Activated CD8-positive, alpha-beta memory T cell treated with anti-CD3 and anti-CD28 coated beads for 4 hours (primary cell): ENCODE measurements at places on chromosomes 6 and 20.
A peak's percentile ranks its signal among the peaks of the same experiment; 100 is the strongest.

DNA sequence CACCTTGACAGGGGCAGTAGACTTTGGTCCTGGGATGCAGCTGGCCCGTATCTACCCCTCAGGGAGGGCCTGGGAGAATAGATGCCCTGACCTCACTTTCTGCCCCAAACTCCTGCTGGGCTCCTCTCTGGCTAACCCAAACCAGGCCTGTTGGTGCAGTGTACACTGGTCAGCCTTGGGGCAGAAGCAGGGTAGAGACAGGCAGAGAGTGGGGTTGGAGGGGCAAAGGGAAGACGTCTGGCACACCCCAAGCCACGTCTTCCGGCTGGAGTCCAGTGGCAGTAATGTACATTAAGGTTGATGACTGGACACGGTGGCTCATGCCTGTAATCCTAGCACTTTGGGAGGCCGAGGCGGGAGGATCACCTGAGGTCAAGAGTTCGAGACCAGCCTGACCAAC is 9.3 kb downstream of the DDR1 start:
- DNase-seq: no peak

DNA sequence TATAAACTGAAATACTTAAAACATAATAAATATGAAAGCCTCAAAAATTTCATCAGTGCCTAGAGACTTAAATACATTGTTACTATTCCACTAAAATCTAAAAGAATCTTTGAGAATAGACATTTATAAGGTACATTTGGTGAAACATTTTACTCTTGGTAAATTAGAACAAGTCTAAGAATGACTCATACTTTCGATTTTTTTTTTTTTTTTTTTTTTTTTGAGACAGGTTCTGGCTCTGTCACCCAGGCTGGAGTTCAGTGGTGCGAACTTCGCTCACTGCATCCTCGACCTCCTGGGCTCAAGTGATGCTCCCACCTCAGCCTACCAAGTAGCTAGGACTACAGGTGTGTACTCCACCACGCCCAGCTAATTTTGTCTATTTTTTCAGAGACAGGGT is 6.4 kb downstream of the FUCA2 start:
- DNase-seq: no peak

DNA sequence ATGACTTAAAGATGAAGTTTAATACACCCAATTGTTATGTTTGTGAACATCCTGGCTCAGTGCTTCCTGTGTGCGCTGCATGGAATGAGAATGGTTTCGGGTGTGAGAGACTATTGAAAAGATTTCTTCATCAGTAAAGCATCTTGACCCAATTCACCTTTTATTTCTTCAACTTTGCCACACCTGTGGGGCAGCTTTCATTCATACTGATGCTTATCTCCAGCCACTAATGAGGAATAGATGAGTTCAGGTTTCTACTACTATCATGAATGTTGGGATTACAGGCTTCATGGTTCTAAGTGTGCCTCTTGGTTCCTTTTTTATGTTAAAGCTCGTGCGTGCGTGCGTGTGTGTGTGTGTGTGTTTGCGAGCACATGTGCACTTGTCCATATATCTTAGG is 373.7 kb upstream of the SOX4 start:
- no peak for DNase-seq

DNA sequence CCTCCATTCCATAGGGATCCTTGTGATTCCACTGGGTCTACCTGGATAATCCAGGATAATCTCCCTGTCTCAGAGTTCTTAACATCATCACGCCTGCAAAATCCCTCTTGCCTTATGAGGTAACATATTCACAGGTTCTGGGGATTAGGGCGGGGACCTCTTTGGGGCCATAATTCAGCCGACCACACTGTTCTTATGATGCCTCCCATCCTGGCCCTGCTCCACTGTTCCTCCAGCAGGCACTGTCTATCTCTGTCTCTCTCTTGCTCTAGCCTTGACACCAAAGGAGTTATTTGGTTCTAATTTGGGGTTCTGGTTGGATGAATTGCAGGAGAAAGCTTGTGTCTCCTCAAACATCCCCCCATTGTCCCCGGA is 168.1 kb downstream of the NFATC2 start:
- no peak for DNase-seq

DNA sequence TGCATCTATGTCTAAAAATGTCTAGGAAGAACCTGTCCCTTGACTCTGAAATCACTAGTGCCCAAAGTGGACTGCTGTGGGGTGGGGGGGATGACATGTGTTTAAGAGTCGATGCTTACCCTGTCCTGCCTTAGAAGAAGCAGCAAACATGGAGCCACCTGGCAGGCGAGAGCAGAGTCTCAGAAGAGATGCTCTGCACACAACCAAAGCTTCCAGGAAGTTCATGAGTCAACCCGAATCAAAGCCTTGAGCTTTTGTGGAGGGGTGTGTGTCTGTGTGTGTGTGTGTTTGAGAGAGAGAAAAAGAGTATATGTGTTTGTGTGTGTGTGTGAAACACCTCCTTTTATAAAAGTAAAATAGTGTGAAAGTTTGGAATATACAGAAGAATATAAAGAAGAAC is 269.9 kb downstream of the ALDH8A1 start:
- no peak for DNase-seq

GRCh38 chr6:35327349-35328027 is 14.9 kb upstream of the PPARD start:
- peak; percentile 60 for DNase-seq

GRCh38 chr20:32924781-32925180 is 66.1 kb downstream of the EFCAB8 start:
- DNase-seq: no peak

GRCh38 chr20:35284992-35285805 is 627 bp upstream of the EIF6 start:
- DNase-seq: no peak

GRCh38 chr6:22668307-22668706 is 98.9 kb downstream of the HDGFL1 start:
- no peak for DNase-seq

DNA sequence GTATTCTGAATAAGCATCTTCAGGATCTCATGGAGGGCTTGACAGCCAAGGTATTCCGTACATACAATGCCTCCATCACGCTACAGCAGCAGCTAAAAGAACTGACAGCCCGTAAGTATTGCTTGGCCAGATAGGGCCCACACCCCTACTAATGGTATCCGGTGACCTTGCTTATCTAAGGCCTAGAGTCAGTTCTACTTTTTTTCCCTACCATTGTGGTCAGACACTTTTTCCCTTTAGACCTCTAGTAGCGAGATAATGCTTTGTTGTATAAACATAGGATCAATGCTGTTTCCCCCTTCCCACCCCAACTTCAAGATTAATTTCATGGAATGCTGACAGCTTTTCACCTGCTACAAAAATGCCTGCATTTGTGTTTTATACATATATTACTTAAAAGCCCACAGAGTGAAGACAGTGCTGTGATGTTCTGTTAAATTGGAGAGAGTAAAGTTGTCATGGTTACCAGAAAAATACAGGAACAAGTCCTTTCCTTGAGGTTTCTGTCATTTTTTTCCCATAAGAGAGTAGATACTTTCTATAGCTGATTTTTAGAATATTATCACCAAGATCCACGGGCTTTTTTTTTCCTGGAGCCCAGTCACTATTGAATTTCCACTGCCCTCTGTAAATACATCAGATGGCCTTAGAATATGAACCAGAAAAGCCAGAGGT is 20.9 kb upstream of the PLCG1 start:
- DNase-seq: no peak

DNA sequence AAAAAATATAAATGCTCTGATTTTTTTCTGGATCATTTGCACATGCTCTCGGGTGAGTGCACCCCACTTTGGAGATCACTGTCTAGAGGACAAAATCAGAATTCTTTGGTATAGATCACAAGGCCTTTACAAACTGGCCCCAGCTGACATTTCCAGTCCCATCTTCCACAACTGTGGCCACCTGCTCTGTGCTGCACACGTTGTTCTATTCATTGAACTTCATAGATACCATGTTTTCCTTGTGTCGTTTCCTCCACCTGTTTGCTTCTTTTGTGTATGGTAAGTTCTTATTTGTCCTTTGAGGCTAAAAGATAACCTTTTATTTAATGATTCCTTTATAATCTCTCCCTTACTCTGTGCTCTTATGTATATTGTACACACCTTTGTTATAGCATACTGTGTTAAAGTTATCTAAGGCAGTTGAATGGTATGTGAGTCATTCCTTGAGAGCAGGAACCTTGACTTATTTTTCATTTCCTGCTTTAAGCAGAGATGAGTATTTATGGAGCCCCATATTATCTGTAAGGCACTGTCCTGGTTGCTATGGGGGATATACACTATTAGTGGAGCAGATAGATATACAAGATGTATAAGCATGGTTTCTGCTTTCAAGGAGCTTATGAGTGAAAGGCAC is 12.0 kb upstream of the SLC17A5 start:
- no peak for DNase-seq

GRCh38 chr6:9086331-9086730 is 651.0 kb upstream of the SLC35B3 start:
- no peak for DNase-seq

GRCh38 chr20:20896606-20897005 is 184.2 kb upstream of the RALGAPA2 start:
- no peak for DNase-seq

DNA sequence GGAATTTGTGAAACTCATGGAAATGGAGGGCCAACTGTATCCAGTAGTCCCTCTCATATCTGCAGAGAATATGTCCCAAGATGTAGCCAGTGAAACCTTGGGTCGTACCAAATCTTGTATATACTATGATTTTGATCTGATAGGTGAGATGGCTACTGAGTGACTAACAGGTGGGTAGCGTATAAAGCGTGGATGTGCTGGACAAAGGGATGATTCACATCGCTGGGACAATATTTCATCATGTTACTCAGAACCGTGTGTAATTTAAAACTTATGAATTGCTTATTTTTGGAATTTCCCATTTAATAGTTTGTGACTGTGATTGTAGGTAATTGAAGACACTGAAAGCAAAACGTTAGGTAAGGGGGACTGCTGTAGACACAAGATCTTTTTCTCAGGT is 144.1 kb downstream of the SMAP1 start:
- no peak for DNase-seq

GRCh38 chr6:129481706-129482105 is 228.3 kb downstream of the ARHGAP18 start:
- DNase-seq: no peak

- DNase-seq: no peak
Observed at GRCh38 chr6:127415096-127415495, 44.1 kb downstream of the KIAA0408 start.

DNA sequence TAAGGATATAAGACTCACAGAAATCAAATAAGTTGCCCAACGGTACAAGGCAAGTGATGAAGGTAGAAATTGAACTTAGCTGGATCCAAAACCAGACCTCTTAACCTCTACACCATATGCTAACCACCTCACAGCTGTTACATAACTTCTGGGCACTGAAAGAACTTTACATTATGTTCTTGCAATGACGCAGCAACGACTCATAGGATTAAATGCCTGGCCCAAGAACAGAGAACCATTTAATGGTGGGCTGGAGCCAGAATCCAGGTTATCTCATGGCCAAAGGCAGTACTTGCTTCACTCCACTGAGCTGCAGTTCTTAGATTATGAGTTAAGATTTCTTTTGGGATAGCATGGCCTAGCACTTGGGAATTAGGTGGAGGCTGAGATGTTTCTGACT is 4.4 kb downstream of the TRMT6 start:
- no peak for DNase-seq

- no peak for DNase-seq
Observed at GRCh38 chr6:120945905-120946594, 388.2 kb downstream of the TBC1D32 start.

- DNase-seq: no peak
Observed at GRCh38 chr20:1669304-1669703, 11.7 kb upstream of the SIRPG start.
